Nephron progenitor cell (in vitro differentiated cells): ENCODE measurements at places on chromosomes 6 and 20.

DNA sequence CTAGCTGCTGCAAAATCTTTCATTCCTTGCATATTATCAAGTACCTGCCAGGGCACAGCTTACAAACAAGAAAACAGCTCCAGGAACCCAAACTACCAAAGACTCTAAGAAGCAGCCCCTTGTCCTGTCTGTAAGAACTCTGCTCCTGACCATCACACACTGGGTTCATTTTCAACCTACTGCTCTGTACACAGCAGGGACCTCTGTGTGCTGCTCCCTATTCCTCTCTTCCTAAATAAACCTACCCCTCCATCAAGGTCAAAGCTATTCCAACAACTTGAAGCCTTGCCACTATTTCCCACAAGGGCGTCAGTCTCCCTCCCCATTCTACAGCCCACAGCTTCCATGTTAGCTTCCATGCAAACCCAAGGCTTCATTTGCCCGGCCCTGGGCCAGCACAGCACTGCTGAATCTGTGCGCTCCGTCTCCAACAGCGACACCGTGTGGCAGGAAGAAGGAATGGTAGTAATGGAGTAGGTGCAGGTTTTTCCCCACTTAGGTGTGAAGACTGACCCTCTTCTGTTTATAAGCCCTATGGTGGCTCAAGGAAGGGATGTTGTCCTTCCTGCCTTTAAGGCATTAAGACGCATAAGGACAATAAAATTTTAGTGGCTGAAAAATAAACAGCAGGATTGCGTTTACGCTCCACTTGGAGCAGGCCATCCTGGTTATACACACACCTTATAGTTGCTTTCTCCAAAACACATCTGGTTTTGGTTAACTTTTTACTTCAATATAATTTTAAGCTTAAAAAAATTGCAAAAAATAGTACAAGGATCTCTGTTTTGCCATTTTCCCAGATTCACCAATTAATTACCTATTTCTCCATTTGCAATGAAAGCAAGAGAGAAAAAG is 115.2 kb upstream of the NXT1 start:
- peak; percentile 71 for DNase-seq

DNA sequence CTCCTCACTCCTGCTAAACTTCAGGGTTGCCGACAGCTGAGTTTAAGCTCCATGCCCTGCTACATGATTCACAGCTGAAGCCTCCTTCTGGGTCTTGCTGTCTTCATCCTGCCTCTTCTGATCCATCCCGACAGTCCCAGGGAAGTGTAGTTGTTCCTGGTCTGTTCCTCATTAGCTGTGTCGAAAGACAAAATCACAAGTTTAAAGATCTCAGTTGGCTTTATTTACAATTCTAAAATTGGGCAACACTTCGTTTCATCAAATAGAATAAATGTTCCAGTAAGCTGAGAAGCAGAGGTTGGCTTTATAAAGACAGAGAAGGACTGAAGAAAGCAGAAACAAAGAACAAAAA is 4.1 kb upstream of the SLC2A10 start:
- no peak for DNase-seq

GRCh38 chr6:44008821-44009370 is 118.4 kb downstream of the MRPL14 start:
- no peak for DNase-seq

- DNase-seq: no peak
These were observed 16.9 kb upstream of the GOPC start for GRCh38 chr6:117619178-117619577.

DNA sequence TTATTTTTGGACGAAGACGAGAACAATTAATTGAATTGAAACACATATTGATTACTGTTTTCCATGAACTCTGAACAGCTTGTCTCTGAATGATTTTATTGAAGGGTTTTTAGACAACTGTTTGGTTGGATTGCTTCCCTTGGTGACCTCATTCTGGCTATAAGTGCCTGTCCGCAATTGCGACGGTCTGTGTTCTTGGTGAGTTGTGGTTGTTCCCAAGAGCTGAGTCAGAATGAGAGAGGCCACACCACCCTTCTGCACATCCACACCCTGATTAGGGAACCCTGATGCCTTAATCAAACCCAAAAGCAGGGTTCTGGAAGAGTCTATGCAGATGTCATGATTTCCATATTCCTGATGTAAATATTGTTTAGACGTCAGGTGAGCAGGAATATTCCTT is 747.0 kb downstream of the PTPRT start:
- DNase-seq: no peak

DNA sequence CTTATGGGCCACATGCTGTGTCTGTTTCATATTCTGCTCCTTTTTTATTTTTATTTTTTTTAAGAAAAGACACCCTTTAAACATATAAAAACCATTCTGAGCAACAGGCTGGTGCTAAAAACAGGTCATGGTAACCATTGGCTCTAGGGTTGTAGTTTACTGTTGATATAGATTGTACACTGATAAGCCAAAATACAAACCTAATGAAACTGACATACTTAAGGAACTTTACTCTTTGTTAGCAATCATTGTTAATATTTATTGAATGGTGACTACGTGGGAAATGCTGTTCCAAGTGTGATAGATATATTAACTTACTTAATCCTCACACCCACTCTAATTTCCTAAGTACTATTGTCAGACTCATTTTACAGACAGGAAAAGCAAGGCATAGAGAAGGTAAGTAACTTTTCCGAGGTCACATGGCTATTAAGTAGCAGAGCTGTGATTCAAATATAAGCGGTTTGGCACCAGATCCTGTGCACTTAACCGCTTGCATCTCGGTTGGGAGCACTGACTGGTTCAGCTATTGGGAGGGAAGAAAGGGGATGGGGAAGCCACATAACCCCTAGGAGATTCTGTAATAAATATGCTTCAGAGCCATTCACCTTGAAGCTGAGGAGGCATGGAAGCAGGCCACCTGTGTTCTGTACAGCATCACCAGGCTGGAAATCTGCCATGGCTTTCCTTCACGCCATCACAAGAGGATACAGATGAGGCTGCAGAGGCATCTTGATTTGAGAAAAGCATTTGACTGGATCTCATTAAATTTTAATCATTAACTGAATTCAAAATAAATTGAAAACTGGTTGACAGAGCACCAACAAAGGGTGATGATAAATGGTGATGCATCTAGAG is 4.9 kb downstream of the TRAF3IP2 start:
- no peak for DNase-seq

DNA sequence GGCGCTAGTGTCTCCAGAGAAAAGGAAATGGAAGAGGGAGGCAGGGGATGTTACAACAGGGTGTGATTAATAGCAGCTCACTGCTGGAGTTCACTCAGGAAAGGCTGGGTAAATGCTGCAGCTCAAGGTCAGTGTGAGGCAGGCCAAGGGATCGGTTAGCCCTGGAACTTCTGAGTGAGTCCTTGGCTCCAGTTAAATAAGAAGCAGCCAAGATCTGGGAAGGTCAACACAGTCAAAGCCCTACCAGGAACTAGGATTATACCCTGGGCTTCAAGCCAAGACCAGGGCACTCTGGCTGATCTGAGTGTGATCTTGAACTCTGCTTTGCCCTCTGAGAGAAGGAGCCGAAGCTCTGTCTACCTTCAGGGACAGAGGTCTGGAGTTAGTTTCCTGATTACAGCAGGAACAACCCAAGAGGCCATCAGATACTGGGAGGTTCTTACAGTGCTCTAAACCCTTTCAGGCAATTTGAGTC is 44.3 kb downstream of the TPD52L1 start:
- peak; percentile 28 for DNase-seq

DNA sequence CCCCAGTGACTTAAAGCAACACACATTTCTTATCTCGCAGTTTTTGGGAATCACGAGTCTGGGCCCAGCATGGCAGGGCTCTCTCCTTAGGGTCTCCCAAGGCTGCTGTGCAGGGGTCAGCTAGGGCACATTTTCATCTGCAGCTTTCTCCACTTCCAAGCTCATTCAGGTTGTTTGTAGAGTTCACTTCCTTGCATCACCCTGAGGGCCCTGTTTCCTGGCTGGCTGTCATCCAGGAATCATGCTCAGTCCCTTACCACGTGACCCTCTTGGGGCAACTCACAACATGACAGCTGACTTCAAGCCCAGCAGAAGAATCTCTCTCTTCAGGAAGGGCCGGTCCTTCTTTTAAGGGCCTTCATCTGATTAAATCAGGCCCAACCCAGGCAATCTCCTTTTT is 21.3 kb downstream of the SNAP25 start:
- DNase-seq: no peak

GRCh38 chr20:18754030-18754652 is 59.4 kb upstream of the SCP2D1 start:
- DNase-seq: no peak

- DNase-seq: no peak
These were observed 437.5 kb downstream of the TFAP2A start for GRCh38 chr6:9977411-9977810.

- no peak for DNase-seq
These were observed 75.1 kb downstream of the ZMYND8 start for GRCh38 chr20:47281376-47281775.

- DNase-seq: no peak
These were observed 3.5 kb downstream of the TDP2 start for GRCh38 chr6:24663189-24663588.

GRCh38 chr6:4209196-4209595 is 73.8 kb upstream of the ECI2 start:
- no peak for DNase-seq

- peak; percentile 70 for DNase-seq
These were observed 9.9 kb upstream of the PSMF1 start for GRCh38 chr20:1108437-1108920.

- no peak for DNase-seq
These were observed 544.1 kb downstream of the QKI start for GRCh38 chr6:163958646-163959045.

GRCh38 chr6:34036357-34037069 is 109.4 kb downstream of the GRM4 start:
- DNase-seq: no peak
